ENCODE measurements at places on chromosomes 3 and 15.
A peak's percentile ranks its signal among the peaks of the same experiment; 100 is the strongest.

- no peak for DNase-seq
Measured at GRCh38 chr3:25915673-25916072, 125.8 kb downstream of the OXSM start.

GRCh38 chr15:79091204-79091867, 756 bp upstream of the RASGRF1 start:
- no peak for DNase-seq

DNA sequence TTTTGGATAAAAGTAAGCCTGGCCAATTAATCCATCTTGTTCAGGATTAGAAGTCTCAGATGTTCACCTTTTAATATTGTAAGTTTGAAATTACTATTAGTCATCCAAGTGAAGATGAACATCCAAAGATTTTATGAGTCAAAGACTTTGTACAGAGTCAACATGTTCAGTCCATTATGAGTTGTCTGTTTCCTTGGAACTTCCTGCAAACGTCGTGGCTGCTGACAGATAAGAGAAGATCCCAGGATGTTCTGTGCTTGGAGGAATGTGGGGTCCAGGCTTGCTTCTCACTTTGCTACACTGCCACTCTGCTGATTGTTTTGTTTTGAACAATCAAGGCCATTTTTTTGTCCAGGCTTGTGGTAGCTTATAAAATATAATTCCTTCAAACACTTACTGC, 74.3 kb upstream of the SLCO2A1 start:
- no peak for DNase-seq

- DNase-seq = no peak
Measured at GRCh38 chr15:101056366-101057334, 137.5 kb downstream of the LRRK1 start.

- no peak for DNase-seq
Measured at GRCh38 chr15:65290228-65290627, 3.5 kb upstream of the PARP16 start.

GRCh38 chr3:20739814-20740213, 553.8 kb upstream of the SGO1 start:
- no peak for DNase-seq

DNA sequence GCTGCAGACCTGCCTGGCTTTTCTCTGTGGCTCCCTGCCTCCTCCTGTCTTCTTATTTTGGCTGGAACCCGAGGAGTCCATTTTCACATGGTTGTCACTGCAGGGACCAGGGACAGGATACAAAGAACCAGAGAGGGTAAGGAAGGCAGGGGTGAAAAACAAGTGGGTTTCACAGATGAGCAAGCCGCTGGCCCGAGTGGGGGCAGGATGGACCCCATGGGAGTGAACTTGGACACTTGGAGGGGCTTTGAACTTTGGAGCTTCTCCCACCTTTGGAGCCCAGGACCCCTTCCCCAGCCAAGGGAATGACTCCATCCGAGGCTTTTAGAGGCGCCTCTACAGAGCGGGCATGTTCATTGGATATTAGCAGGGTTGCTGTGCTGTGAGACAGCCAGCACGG, 26.9 kb upstream of the ADCY5 start:
- no peak for DNase-seq

DNA sequence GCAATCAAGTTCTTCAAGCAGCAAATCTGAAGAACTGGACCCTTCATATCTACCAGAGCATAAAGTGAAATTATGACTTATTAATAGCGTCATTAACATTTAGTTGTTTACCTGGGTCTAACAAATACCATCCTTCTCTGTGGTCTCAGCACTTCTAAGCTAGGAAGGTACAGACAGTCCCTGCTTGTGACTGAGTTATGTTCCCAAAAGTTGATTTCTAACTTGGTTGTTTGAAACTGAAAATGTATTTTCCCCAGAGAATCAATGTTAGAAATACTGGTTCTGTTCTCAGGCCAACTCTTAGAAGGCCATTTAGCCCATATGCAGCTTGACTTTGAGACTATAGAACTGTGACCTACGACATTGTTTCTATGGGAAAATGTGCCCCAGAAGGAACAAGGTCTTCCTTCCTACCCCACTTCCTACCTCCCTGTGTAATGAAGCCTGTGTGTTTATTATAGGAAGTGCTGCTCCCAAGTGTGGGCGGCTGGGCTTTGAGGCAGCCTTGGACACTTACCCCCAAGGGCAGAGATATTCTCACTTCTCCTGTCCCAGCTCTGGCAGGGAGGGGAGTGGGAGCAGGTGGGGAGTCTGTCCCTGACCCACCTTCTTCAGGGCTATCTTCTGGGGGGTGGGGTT, 12.2 kb upstream of the MAPK6 start:
- DNase-seq = no peak

DNA sequence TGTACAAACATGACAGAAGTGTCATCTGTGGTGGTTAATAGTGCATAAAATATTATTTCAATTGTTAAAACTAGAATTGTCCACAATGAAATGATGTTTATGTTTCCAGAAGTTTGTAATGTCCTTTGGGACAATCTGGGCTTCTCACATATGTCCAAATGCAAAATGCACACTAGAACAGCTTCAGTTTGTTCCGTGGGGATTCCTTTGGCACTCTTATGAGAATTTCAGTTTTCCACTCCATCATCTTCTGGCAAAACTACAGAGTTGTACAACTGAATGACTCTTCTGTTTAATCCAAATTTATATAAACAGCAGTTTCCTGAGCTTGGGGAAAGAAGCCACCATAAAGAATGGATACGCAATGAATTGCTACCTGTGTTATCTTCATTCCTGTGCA, 2.0 kb upstream of the OR5H6 start:
- DNase-seq = no peak

DNA sequence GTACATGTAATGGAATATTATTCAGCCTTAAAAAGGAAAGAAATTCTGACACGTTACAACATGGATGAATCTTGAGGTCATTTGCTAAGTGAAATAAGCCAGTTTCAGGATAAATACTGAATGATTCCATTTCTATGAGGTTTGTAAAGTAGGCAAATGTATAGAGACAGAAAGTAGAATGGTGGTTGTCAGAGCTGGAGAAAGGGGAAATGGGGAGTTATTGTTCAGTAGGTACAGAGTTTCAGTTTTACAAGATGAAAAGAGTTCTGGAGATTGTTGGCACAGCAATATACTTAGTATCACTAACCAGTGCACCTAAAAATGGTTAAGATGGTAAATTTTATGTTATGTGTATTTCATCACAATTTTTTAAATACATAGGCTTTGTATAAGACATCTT, 60.6 kb downstream of the USP8 start:
- DNase-seq = no peak

GRCh38 chr3:31798840-31799239, 182.2 kb downstream of the OSBPL10 start:
- no peak for DNase-seq

DNA sequence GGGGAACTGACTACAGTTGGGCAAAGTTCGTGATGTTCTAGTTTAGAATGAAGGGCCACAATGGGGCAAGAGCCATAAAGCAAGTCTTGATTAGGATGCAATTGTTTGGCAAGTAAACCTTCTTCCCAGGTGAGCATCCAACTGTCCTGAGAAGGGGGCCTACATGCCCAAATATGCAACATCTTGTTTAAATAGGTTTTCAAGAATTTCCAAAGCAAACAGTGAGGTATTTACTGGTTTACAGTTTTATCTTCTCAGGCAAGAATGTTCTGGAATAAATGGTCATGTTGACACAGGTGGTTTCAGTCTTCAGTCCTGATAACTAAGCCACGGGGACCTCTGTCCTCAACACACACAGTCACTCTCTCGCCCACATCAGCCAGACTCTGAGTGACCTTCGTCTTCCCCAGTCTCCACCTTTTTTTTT, 90.3 kb upstream of the FAM174B start:
- no peak for DNase-seq

DNA sequence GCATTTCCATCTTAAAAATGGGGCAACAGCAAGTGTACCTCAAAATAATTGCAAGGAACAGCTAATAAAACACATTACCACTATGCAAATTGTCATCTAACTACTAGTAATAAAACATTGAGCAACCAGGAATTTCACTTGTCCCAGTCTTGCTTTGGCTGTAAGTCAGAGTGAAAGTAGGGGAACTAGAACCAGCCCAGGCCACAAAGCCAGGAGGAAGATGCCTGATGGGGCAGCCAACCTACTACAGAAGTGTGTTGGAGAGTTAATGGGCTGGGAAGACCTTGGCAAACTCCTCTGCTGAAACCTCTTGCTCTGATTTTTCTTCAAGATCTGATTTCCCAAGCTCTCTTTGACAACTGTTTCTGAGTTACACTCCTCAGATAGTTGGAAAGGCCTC, 40.2 kb upstream of the LPP start:
- DNase-seq = no peak

DNA sequence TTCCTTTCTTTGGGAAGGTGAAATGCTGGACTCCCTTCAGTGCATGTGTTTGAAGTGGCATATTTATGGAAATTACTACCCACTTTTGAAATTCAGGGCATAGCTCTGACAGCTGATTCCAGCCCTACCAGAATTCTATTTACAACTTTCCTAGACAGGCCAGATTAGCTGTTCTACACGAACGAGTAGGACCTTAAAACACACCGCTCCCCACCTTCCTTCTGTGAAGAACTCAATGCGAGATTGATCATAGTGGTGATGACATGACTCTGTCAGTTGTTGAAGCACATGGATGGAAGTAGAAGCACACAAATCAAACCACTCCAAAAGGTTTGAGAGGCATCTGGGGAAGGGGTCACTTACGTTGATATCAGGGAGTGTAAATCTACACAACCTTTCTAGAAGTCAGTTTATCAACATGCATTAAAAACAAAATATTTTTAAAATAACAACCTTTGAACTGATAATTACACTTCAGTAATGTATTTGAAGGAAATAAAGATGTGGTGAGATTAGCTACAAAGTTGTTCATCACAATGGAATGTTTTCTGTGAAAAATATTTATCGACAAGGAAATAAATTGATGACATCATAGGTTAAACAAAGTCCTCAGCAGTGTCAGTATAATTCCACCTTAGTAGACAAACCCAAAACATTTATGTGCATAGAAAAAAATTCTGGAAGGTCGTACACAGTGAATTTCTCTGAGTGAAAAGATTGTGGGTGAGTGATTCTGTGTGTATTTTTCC, 29.8 kb downstream of the RARB start:
- no peak for DNase-seq

DNA sequence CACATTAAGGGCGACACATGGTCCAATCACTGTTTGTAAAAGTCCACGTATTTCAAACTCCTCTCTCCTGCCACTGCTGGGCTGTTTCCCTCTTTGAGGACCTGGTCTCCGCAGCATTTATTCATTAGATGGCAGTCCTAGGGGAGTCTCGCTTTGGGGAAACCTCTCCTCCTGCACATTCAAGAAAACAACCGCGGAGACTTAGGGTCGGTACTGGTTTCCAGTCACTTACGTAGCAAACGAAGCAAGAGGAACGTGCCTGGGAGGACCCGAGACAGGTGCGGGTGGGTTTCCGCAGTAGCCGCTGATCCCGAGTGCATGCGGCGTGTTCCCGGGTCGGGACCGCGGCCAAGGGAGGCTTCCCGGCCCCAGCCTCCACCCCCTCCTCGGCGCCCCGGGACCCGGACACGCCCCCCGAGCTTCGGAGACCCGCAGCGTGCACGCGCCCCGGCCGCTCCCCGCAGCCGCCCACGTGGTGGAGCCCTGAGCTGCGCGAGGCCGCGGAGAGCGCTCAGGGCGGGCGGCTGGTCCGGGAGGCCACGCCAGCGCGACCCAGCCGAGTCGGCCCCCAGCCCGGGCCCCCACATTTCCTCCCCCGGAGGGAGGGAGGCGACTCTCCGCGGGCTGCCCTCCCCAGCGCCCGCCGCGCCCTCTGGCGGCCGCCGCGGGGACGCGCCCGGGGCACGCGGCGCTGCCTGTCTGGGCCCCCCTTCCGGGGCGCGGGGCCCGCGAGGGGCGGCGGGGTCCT, 1.1 kb upstream of the IGF1R start:
- peak; percentile 51 for DNase-seq

DNA sequence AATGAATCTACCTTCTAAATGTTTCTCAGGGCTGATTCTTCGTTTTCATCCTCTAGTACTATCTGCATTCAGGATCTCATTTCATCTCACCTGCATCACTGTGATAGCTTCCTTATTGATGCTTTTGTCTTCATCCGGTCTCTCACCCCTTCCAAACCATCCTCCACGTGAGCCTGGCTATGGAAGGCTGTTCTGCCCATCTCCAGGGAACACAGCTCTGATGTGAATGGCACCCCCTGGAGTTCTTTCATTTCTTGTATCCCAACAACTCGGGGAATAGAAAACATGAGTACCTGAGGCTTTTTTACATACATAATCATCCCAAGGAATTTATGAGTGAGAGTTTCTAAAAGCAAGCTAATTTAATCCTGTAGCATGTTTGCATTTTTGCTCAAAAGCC, 8.8 kb upstream of the DPPA4 start:
- DNase-seq = no peak

DNA sequence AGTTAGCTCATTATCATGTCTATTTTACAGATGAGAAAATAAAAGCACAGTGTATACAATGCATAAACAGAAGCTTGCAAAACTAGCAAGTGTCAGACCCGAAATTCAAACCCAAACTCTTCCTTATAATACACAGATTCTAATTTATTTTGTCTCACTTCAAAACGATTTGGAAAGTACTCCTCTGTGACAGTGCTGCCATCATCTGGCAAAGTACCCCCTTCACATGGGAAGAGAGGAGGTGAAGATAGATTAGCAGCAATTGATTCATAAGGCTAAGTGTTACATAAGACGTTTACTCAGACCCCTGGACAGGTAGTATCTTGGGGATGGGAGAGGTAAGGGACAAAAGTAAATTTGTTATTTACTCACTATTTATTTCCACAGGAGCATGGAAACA, 744.0 kb upstream of the SGO1 start:
- no peak for DNase-seq

DNA sequence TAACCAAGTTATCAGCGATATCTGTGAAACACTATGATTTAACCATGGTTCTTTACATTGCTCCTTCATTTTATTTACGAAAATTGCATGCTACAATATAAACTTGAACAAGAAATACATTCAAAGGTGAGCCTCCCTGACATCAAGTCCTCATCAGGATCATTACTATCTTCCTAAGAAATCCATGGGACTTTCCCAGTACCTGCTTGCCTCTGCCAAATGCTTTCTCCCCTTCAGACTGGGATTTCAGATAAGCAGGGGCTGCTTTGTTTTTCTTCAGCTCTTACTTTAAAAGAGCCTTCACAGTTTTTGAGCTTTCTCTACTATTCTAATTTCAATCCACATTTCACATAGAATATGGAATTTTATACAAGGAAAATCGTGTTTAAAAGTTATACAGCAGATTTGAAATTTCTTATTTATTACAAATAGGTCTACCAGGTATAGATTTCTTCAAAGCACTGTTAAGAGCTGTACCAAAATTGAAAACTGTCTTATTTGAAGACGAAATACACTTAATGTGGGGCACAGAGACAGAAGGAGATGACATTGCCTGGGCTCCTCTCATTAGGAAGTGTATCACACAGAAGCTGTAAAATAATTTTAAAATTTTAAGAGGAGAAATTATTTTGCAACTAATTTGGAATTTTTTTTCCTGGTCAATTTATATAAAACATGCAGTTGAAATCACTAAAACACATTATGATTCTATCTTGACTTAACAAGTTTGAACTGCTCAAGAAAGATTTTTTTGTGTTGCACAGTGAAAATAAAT, 615.0 kb upstream of the AGTR1 start:
- DNase-seq = no peak

Measured in stimulated activated CD8-positive, alpha-beta memory T cell treated with anti-CD3 and anti-CD28 coated beads, Interleukin-15, amount 100 ng/mL, for 4 hours (primary cell).